ENCODE measurements at places on chromosomes 16 and 17.
A peak's percentile ranks its signal among the peaks of the same experiment; 100 is the strongest.

DNA sequence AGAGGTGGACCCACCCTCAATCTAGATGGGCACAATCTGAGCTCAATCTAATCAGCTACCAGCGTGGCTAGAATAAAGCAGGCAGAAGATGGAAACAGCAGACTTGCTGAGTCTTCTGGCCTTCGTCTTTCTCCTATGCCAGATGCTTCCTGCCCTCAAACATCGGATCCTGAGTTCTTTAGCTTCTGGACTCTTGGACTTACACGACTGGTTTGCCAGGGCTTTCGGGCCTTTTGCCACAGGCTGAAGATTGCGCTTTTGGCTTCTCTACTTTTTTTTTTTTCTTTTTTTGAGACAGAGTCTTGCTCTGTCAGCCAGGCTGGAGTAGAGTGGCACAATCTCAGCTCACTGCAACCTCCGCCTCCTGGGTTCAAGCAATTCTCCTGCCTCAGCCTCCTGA lies 65.1 kb downstream of the UTP18 start:
- no peak for DNase-seq

- DNase-seq: no peak
Measured at GRCh38 chr16:13055480-13055879, 154.1 kb downstream of the SHISA9 start.

GRCh38 chr17:18323007-18323406 lies 7.9 kb downstream of the SMCR8 start:
- DNase-seq: no peak

DNA sequence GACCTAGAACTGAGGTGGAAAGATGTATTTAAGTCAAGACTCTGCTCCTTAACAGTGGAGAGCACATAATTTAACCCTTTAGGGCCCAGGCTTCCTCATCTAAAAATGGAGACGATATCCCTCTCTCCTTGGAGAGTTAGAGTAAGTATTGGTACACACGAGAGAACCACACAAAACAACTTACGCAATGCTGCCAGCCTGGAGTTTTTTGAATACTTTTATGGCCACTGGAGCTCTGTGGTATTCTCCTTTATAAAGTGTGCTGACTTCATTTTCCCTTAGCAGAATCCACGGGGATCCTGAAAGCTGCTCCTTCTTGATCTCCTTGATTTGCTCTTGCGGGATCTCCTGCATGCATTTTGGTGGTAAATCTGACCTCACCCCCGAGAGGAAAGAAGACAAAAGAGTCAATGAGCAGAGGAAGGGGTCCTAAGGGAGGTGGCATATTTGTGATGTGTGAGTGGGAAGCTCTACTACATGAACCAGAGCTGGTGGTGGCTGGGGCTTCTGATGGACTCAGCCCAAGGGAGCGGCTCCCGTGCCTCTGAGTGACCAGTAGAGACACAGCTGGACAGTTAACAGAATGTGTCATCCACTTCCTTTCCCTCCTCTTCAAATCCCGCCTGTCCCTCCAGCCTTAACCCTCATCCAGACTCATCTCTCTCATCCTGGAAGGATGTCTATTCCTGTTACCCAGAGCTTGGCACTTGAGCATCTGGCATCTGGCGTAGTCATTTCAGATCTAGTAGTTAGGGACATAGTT lies 9.4 kb downstream of the MLKL start:
- no peak for DNase-seq

- no peak for DNase-seq
Measured at GRCh38 chr16:55773859-55774549, 58.9 kb downstream of the CES1 start.

- DNase-seq: no peak
Measured at GRCh38 chr17:78230996-78231935, at the start of gene TMEM235. TMEM235 (plus strand) TSS chr17:78231631; CDS start chr17:78232024, 393 bp downstream.

GRCh38 chr16:54935266-54935968 lies 4.8 kb downstream of the IRX5 start:
- peak; percentile 27 for DNase-seq

DNA sequence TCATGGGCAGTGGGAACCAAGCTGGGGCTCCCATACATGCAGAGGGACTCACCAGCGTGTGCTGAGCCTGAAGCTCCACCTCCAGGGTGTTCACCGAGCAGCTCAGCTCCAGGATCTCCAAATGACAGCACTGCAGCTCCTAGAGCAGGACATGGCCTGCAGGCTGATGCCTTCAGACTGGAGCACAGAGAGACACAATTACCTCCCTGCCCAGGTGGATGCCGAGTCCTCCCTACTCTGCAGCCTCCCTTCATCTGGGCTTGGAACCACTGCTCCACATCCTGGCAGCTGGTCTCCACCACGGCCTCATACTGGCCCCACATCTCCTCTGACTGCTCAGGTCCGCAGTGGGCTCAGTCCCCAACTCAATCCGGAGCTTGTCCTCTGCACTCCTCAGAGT lies 8.2 kb upstream of the KRT38 start:
- no peak for DNase-seq

GRCh38 chr17:61065263-61065773 lies 334.3 kb upstream of the TBX2 start:
- DNase-seq: peak; percentile 66

DNA sequence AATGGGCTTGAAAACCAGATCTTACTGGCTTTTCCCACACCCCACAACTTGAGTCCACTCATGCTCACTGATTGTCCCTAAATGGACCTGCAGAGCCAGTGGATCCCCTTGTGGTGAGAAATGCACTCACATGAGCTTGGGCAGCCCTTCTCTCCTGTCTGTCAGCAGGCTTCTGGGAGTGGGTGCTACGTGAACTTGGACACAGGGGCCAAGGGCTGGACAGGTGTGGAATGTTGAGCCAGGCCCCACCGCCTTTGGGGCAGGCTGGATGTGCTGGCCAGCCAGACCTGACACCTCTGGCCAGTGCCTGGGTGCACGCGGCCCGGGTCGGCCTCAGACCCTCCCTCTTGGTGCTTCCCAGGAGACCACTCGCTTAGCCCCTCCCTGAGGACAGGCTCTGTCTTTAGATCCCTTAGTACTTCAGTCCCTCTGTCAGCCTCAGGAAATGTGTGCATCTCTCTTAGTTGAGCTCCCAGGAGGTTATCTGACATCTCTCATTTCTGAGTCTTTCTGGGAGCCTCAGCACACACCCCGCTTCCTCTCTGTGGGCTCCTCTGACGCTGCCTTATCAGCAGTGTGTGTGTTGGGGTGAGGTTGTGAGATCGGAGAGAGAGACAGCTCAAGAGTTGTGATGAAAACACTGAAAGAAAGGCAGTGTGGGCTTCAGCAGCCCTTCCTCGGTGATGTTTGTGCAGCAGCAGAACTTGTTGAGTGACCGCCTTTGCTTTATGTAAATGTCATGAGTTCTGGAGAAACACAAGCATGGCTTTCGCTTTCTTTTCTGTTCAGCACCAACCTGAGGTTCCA lies 117.0 kb downstream of the RAB11FIP4 start:
- no peak for DNase-seq

- DNase-seq: no peak
Measured at GRCh38 chr17:28470914-28471366, 2.5 kb upstream of the SLC13A2 start.

DNA sequence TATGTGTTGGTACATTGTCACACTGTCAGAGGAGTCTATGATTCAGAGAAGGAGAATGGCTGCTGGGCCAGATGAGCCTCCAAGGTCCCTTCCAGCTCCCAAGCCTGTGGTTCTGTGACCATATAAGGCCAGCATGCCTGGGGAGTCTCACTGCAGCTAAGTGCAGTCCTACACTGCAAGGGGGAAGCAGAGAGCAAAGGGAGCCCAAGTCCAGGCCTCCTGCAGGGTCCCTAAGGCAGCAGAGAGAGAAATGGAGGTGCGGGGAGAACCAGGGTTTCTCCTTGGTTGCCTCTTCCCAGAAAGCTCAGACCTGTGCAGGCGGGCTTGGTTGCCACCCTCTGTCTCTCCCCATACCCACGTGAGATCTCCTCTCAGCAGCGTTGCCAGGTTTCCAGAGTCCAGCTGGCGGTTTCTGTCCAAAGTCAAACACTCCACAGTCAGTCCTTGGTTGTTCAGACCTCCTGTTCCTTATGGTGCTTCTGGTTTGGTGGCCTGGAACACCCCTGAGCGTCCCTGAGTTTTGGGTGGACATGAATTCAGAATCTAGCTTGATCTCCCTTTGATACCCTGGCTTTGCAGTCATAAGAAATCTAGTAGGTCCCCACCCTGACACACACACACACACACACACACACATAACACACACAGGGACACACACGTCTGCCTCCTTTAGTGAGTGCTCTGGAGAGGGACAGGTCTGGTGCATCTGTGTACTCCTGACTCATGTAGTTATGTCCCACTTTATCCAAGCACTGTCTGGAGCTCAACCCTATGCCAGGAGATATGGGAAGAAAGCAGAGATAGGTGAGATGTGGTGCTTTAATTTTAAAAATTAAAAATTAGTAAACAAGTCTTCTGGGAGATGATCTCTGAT lies 78.8 kb downstream of the GNAO1 start:
- DNase-seq: peak; percentile 99

GRCh38 chr16:22035153-22035552 lies 27.2 kb downstream of the MOSMO start:
- no peak for DNase-seq

DNA sequence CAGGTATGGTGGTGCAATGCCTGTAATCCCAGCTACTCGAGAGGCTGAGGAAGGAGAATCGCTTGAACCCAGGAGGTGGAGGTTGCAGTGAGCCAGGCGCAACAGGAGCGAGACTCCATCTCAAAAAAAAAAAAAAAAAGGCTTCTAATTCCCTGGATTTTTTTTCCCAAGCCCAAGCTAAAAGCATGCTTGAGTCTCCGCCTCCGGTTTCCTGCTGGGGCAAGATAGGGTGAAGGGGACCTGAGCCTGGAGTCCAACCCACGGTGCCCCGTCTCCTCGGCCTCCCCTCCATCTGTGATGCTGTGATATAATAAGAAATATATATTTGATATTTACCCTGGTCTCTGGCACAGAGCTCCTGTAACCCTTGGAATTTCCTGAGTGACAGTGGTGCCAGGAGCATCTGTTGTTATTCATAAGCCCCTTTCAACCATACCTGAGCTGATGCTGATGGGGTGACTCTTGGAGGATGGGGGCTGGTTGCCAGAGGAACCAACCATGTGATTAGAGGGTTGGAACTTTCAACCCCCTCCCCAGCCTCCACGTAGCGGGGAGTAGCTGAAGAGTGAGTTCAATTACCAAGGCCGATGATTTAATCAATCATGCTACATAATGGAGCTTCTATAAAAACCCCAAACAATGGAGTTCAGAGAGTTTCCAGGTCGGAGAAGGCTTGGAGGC lies 12.8 kb upstream of the TNK1 start:
- no peak for DNase-seq

- no peak for DNase-seq
Measured at GRCh38 chr16:13049688-13050087, 148.3 kb downstream of the SHISA9 start.

DNA sequence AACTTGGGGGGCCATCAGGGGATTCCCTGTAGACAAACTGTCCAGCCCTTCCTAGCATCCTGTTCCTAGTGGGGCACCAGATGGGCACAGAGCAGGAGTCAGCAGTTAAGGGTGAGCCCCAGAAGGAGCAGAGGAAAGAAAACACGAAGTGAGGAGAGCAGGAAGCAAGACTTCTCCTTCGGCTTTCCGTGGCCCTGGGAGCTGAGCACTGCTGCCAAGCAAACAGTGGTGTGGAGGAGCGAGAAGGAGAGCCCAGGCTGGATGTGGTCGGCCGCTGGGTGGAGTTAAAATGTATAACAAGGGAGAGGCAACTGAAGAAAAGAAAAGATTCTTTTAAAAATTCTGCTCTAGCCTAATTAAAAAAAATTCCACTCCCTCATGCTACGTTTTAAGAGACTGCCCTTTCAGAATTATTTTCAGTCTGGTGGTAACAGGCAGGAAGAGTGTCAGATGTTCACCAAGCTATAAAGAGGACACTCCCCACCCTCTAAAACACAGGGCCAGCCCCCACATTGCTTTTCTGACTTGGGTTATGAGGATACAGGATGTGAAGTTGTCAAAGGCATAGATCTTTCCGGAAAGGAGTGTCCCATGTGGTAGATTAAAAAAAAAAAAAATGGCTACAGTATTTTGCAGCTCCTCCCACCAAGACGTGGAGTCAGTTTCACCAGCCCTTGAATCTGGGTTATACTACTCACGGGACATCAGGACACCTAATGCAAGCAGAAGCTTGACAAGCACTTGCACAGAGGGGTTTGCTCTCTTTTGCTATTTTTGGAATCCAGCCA lies 74.9 kb upstream of the ZFHX3 start:
- peak; percentile 63 for DNase-seq

GRCh38 chr16:51151961-51152663 lies 1.0 kb upstream of the SALL1 start:
- DNase-seq: peak; percentile 44

GRCh38 chr16:67426950-67427349 lies 4.0 kb upstream of the HSD11B2 start:
- DNase-seq: no peak

GRCh38 chr17:60864708-60865005 lies 187.0 kb downstream of the BCAS3 start:
- no peak for DNase-seq

- peak; percentile 40 for DNase-seq
Measured at GRCh38 chr16:11316331-11317015, 28.8 kb upstream of the RMI2 start.

DNA sequence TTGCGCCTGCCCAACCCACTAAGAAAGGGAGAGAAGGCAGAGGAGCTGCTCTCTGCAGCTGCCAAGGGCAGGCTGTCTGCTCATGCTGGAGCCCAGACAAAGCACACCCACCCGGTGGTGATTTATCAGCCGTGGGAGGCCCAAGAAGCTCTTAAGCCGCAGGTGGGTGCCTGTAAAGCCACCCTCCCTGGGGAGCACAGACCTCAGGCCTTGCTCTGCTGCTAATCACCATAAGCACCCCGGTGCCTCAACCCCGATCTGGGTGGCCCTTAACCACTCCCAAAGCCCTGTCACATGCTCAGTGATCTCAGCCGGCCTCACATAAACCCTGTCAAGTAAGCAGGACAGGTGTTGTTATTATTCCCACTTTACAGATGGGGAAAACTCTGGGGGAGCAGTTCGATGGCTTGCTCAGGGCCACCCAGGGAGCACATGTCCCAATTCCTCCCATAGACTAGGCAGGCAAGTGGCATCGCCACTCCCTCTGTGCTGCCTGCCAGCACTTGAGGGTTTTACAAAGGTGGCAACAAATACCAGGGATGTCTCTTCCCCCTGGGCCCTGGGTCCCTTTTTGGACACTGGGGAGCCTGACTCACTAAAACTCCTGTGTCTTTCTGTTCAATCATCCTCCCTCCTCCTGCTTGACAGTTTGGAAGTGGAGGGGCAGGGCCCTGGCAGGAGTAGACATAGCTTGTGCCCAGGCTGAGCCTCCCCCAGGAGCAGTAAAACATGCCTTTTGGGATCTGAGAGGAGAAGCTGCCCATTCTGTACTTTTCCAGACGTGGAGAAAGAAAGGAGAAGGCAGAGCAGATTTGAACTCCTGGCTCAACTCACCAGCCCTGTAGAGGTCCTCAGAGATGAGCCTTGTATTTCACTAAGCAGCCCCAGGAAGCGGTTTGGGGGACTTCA lies 299.3 kb downstream of the SOX9 start:
- no peak for DNase-seq

DNA sequence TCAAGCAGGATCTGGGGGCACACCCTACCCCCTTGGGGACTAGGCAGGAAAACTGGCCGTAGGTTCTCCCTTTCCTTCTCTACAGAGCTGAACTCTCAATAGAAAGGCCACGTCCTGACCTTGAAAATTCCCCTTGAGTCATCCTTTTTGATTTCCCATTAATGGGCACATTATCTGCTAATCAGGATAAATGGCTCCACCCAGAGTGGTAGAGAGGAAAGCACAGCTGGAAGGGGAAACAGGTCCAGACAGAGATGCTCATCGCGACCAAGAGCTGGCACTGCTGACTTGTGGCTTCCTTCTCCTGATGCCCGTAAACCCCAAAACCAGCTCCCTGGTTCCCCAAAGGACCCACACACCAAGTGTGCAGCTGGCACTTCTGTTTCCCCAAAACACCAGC lies 206.5 kb upstream of the CDH5 start:
- DNase-seq: no peak

- peak; percentile 18 for DNase-seq
Measured at GRCh38 chr16:56424791-56425438, 430 bp downstream of the AMFR start.

All from fibroblast of skin of back (primary cell).